Esophagus muscularis mucosa (tissue), 4 donors: ENCODE measurements at places on chromosomes 12 and 14. TPM values are rescaled to one million over a fixed set of nuclear protein-coding genes. Genes with fewer than 3 reads are reported as not detected.

GRCh38 chr14:104093366-104094055 is 8.0 kb downstream of the ASPG start:
- no peak overlapping the region for H3K4me3 ChIP-seq
- H3K27me3 ChIP-seq: peaks cover 59% of the 10 kb centered on the region
- no peak overlapping the region for H3K27ac ChIP-seq
- H3K36me3 ChIP-seq: no peaks in the 10 kb centered on the region
- no peak for DNase-seq
- no peaks in the 10 kb centered on the region for H3K4me1 ChIP-seq

DNA sequence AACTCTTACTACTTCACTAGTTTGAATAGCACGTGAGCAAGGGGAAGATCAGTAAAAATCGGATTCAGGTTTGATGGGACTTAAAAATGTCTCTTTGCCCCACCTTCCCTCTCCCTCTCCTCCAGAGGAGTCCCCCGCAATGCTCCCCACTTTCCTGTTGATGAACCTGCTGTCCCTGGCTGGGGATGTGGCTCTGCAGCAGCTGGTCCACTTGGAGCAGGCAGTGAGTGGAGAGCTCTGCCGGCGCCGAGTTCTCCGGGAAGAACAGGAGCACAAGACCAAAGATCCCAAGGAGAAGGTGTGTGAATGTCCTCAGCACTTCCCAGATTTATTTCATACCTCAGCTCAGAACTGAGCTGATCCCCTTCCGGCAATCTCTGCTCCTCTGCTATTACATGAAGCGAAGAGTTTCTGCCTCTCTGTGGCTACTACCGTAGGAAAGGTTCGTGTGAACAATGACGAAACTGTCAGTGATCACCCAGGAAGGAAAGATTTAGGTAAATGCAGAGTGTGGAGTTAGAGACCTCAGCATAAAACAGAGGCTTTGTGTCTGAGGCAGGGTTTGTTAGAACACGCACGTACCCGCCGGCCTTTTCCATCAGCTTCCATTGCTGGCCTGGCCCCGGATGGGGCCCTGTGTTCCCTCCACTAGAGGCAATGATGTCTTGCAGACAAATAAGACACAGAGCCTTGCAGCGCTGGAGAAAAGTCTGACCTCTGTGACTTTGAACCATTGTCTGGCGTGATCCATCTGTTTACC is 7.4 kb upstream of the GAPDH start:
- H3K4me1 ChIP-seq: peaks cover 4% of the 10 kb centered on the region
- no peak overlapping the region for H3K4me3 ChIP-seq
- H3K36me3 ChIP-seq: peaks cover 84% of the 10 kb centered on the region
- no peak overlapping the region for H3K27ac ChIP-seq
- H3K27me3 ChIP-seq: no peaks in the 10 kb centered on the region

DNA sequence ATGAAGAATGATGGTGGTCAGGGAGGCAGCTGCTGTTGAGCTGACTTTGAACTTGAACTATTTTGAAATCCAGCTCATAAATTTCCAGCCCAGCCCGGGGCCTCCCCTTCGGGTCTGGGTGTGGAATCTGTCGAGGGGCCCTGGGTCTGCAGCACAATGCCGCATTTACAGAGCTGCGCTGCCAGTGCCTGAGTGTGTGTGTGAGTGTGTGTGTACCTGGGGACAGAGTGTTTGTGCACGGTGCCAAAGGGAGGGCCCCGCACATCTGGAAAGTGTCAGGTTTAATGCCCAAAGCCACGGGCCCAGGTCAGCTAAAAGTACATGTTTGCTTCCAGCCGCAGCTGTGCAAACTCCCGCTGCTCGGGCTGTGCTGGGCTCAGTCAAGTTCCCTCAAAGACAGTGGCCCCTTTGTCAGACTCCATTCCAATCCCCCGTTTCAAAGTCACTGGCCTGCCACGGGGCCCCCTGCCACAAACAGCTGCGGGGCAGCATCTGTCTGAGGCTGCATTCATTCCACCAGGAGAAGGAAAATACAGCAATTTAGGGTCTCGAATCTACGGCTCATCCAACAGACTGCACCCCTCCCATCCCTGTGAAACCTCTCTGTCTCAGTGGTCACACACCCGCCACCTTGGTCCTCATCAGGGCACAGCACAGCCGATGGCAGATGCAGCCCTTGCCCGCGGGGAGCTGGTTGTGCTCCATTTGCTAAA is 16.3 kb upstream of the RFLNA start:
- no peaks in the 10 kb centered on the region for H3K36me3 ChIP-seq
- no peak overlapping the region for H3K27ac ChIP-seq
- peaks cover 6% of the 10 kb centered on the region for H3K4me1 ChIP-seq
- H3K4me3 ChIP-seq: no peak overlapping the region
- DNase-seq: no peak

GRCh38 chr12:22271023-22271422 is 63.5 kb downstream of the ST8SIA1 start:
- H3K4me3 ChIP-seq: no peak overlapping the region
- no peaks in the 10 kb centered on the region for H3K27me3 ChIP-seq
- H3K36me3 ChIP-seq: no peaks in the 10 kb centered on the region
- no peaks in the 10 kb centered on the region for H3K4me1 ChIP-seq
- DNase-seq: no peak
- H3K27ac ChIP-seq: no peak overlapping the region

DNA sequence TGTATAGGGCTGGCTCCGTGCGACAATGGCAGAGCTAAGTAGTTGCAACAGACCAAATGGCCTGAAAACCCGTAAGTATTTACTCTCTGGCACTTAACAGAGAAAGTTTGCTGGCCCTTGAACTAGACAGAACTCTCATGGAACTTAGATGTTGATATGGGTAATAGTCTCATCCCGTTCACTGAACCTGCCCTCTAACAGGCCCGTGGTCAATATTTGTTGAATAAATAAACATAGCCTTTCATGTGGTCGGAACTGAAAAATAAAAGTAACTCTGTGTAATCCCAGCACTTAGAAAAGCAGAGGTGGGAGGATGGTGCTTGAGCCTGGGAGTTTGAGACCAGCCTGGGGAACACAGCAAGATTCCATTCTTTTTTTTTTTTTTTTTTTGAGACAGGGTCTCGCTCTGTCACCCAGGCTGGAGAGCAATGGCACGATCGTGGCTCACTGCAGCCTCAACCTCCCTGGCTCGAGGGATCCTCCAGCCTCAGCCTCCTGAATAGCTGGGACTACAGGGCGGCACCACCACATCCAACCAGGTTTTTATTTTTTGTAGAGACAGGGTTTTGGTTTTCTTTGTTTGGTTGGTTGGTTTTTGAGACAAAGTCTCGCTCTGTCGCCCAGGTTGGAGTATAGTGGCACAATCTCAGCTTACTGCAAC is 29.7 kb downstream of the KDM2B start:
- H3K4me1 ChIP-seq: peaks cover 4% of the 10 kb centered on the region
- no peaks in the 10 kb centered on the region for H3K27me3 ChIP-seq
- peaks cover 22% of the 10 kb centered on the region for H3K36me3 ChIP-seq
- H3K4me3 ChIP-seq: no peak overlapping the region

The RIC8B gene
- total RNA-seq: 15.6 TPM

DNA sequence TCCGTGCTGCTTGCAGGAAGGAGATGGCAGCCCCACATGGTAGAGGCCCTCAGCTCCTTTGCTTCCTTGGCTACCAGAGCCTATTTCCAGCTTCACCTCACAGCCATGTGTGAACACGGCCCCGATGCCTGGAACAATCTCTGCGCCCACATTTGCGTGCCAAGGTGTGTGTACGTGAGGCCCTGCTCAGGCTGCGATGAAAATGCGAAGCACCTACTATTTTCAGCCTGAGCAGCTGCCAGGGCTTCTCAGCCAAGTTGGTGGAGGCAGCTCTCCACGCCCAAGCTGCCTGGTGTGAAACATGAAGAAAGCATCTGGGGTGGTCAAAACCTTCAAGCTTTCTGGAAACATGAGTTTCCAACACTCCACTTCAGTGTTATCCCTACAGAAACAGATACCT is 177.8 kb upstream of the EGLN3 start:
- no peaks in the 10 kb centered on the region for H3K36me3 ChIP-seq
- no peak overlapping the region for H3K4me3 ChIP-seq
- H3K27ac ChIP-seq: no peak overlapping the region
- peaks cover 28% of the 10 kb centered on the region for H3K4me1 ChIP-seq
- no peak for DNase-seq
- no peaks in the 10 kb centered on the region for H3K27me3 ChIP-seq

- DNase-seq: no peak
- H3K4me1 ChIP-seq: no peaks in the 10 kb centered on the region
- H3K36me3 ChIP-seq: no peaks in the 10 kb centered on the region
- H3K27ac ChIP-seq: no peak overlapping the region
Measured at GRCh38 chr14:85310491-85311272, 219.3 kb upstream of the FLRT2 start.

The AQP2 gene
- not detected for total RNA-seq

DNA sequence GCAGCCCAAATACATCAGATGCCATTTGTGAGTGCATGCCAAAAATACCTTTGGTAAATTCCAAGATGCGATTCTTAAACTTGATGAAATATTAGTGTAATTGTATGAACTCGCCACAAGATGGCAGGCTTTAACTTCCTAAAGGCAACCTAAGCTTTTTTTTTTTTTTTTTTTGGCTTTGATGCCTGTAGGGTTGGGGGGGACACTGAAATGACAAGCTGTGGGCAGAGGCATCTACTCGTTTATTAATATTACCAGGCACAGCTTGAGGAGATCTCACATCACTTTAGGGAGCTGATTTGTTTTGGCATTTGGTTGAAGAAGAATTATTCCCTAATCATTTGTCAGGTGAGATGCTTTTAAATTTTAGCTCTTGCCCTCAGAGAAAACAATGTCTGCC is 126.7 kb upstream of the CCDC196 start:
- DNase-seq: no peak
- H3K4me3 ChIP-seq: no peak overlapping the region
- H3K27me3 ChIP-seq: no peaks in the 10 kb centered on the region
- H3K27ac ChIP-seq: no peak overlapping the region
- no peaks in the 10 kb centered on the region for H3K4me1 ChIP-seq

DNA sequence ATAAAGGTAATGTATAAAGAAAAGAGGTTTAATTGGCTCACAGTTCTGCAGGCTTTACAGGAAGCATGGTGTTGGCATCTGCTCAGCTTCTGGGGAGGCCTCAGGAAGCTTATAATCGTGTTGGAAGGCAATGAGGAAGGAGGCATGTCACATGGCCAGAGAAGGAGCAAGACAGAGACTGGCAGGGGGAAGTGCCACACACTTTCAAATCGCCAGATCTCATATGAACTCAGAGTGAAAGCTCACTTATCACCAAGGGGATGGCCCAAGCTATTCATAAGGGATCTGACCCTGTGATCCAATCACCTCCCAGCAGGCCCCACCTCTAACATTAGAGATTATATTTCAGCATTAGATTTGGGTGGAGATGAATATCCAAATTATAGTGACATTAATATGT is 26.3 kb downstream of the LDHB start:
- H3K4me3 ChIP-seq: no peak overlapping the region
- H3K27ac ChIP-seq: no peak overlapping the region
- H3K4me1 ChIP-seq: no peaks in the 10 kb centered on the region
- DNase-seq: no peak
- H3K27me3 ChIP-seq: no peaks in the 10 kb centered on the region
- peaks cover 29% of the 10 kb centered on the region for H3K36me3 ChIP-seq

- no peak overlapping the region for H3K4me3 ChIP-seq
- DNase-seq: no peak
- no peaks in the 10 kb centered on the region for H3K27me3 ChIP-seq
- peak overlapping the region; percentile 33 for H3K27ac ChIP-seq
- peaks cover 28% of the 10 kb centered on the region for H3K4me1 ChIP-seq
Measured at GRCh38 chr12:113298861-113299545, 35.9 kb downstream of the SLC8B1 start.

DNA sequence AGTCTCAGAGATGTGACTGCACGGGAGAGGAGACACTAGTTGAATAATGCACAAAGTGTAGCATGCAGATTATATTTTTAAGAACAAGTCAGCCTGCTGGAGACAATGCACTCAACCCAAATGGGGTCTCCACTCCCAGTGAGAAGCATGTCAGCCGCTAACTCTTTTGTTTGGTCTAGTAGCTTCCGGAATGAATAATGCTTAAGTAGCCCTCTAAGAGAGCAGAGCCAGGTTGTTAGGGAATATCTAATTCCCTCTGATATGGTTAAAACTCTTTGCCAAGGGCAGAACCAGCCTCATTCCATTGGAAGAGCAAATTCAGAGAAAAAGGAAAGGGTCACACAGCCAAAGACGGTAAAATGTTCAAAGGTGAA is 80.4 kb downstream of the DAD1 start:
- DNase-seq: no peak
- H3K36me3 ChIP-seq: no peaks in the 10 kb centered on the region
- H3K27me3 ChIP-seq: no peaks in the 10 kb centered on the region
- H3K4me3 ChIP-seq: no peak overlapping the region
- H3K4me1 ChIP-seq: peaks cover 26% of the 10 kb centered on the region
- no peak overlapping the region for H3K27ac ChIP-seq
